ENCODE measurements at places on chromosomes 12 and 14.
A peak's percentile ranks its signal among the peaks of the same experiment; 100 is the strongest.

DNA sequence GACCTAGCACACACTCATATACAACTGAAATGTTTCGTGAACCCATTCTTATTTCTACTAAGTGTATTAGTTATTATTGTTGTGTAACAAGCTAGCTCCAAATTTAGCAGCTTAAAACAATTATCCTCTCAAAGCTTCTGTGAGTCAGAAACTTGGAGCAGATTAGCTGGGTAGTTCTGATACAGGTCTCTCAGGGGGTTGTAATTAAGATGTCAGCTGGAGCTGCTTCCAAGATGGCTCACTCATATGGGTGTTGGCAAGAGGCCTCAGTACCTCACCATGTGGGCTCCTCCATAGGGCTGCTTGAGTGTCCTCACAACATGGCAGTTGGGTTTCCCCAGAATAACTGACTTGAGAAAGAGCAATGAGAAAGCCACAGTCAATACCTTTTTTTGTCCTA, 9.8 kb downstream of the GPR135 start:
- DNase-seq = no peak

GRCh38 chr14:33986804-33987203, 35.9 kb upstream of the EGLN3 start:
- no peak for DNase-seq

DNA sequence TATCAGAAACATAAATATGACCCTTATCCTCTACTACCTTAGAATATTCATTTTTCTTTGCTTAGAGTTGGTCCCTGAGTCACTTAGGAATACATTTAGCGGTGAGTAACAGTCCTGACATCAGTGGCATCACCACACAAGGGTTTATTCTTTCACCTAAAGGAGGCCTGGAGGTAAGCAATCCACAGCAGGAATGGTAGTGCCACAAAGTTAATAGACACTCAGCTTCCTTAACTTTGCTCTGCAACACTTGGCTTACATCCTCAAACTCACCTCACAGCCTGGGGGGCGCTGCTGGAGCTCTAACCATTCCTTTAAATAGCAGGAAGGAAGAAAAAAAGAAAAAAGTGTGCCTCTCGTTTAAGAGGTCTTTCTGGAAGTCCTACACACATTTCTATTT, 29.1 kb downstream of the BBOF1 start:
- DNase-seq = no peak

- DNase-seq = no peak
These were observed 2.4 kb upstream of the MIPOL1 start for GRCh38 chr14:37195327-37195726.

DNA sequence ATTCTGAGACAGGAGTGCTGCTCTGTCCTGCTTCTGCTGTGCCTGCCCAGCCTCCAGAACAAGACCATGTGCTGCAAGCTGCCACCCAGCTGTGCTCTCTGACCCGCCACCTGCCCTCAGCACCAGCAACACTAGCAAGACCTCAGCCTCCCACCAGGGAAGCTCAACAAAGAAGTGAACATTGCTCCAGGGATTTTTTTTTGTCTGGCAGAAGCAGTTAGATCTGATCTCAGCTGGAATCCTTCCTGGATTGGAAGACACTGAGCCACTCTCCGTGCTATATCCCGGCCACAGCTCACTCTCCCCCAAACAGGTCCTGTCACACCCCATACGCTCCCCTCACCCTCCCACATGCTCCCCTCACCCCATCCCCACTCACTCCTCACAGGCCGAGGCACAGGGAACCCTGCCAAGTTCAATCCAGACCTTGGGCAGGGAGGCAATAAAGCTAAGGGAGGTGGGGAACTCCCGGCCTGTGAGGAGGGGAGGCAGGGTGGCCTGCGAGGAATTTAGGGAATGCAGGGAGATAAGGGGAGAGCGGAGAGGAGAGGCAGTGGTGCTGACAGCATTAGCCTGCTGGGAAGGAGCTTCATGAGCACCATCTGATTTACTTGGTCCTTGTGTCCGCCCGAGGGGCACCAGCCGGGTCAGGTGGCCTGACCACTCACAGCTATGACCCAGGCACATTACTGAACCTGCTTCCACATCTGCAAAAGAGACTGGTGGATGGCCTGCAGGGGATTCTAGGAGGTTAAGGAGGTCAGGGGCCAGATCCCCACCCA, 29.7 kb downstream of the CCDC85C start:
- no peak for DNase-seq

- DNase-seq = no peak
These were observed 46.8 kb downstream of the IQSEC3 start for GRCh38 chr12:113347-113746.

- no peak for DNase-seq
These were observed 11.0 kb upstream of the CREBL2 start for GRCh38 chr12:12600659-12601058.

DNA sequence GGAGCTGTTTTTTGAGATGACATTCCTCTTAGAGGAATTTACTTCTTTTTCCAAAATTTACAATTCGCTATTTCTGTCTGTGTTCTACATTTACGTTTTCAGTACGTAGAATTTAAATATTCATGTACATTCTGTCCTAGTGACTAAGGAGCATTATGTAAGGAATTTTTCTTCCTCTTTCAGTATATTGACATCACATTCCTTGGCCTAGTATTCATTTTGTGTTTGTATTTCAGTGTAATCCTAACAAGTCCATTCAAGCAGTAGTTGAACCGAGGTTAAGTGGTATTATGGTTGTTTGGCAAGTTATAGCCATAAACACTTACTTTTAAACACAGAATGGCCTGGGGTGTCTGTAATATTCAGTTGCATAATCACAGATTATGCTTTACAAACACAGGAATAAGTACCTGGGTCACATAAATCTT, 465.2 kb downstream of the PCNX1 start:
- no peak for DNase-seq

- no peak for DNase-seq
These were observed 43.9 kb upstream of the RNASE1 start for GRCh38 chr14:20846560-20846959.

DNA sequence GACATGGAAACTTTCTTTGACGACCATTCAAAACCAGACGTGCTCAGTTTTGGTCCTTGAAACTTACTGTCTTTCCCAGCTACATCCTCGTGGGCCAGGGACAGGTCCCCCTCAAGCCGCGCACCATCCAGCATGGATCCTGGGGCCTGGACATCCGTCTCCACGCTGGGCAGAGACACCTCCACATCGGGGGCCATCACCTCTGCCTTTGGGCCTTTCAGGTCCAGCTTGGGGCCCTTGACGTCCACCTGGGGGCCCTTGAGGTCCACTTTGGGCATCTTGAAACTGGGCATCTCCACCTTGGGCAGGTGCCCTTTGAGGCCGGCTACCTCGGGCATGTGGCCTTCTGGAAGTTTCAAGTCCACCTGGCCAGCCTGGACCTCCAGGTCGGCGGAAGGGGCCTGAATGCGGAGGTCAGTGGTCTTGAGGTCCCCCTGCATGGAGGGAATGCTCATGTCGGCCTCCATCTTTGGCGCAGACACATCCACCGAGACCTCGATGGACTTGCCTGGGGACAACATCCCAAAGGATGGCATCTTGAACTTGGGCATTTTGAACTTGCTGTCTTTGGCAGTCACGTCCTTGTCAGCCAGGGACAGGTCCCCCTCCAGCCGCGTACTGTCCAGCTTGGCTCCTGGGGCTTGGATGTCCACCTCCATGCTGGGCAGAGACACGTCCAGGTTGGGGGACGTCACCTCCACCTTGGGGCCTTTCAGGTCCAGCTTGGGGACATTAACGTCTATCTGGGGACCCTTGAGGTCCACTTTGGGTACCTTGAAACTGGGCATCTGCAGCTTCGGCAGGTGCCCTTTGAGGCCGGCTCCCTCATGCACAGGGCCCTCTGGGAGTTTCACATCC, 17.1 kb downstream of the PLD4 start:
- DNase-seq = no peak

GRCh38 chr12:119008691-119009221, 27.4 kb downstream of the SRRM4 start:
- no peak for DNase-seq

- DNase-seq = no peak
These were observed 269.2 kb upstream of the DAAM1 start for GRCh38 chr14:58919217-58919616.

GRCh38 chr12:131251336-131252101, 297.8 kb downstream of the ADGRD1 start:
- no peak for DNase-seq

DNA sequence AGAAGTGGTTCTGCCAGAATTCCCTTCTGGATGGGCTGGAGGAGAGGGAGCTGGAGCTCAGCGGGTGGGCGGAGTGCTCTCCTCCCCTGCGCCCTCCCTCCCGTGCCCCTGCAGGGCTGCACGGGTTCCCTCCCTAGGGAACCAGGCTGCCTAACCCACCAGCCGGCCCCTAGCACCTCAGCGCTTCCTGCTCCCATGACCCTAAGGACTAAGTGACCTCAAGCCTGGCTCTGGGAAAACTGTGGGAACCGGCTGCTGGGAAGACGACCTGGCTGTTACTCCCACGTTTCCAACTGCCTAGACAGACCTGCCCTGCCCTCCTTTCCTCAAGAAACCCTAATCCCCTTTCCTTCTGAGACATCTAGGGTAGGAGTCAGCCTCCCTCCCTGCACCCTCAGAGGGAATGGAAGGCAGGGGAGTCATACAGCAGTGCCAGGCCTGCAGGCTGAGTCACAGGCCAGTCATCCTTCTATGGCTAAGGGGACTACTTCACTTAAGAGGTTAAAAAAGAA, 31.5 kb downstream of the SLC6A12 start:
- DNase-seq = no peak

GRCh38 chr12:25924491-25925001, 33.9 kb upstream of the RASSF8 start:
- no peak for DNase-seq

- DNase-seq = no peak
These were observed 11.0 kb downstream of the C12orf76 start for GRCh38 chr12:110037315-110037714.

GRCh38 chr14:102362084-102362483, 606 bp downstream of the CINP start:
- DNase-seq = peak; percentile 63

- DNase-seq = no peak
These were observed 150.2 kb downstream of the ADGRD1 start for GRCh38 chr12:131103669-131104462.

- DNase-seq = no peak
These were observed 9.2 kb upstream of the PNMA1 start for GRCh38 chr14:73723406-73723796.

GRCh38 chr12:3168223-3169221, 91.3 kb downstream of the TSPAN9 start:
- DNase-seq = no peak

GRCh38 chr14:89574420-89574819, 157.4 kb upstream of the FOXN3 start:
- DNase-seq = no peak

- no peak for DNase-seq
These were observed 170.6 kb downstream of the PRKCH start for GRCh38 chr14:61491876-61492434.

DNA sequence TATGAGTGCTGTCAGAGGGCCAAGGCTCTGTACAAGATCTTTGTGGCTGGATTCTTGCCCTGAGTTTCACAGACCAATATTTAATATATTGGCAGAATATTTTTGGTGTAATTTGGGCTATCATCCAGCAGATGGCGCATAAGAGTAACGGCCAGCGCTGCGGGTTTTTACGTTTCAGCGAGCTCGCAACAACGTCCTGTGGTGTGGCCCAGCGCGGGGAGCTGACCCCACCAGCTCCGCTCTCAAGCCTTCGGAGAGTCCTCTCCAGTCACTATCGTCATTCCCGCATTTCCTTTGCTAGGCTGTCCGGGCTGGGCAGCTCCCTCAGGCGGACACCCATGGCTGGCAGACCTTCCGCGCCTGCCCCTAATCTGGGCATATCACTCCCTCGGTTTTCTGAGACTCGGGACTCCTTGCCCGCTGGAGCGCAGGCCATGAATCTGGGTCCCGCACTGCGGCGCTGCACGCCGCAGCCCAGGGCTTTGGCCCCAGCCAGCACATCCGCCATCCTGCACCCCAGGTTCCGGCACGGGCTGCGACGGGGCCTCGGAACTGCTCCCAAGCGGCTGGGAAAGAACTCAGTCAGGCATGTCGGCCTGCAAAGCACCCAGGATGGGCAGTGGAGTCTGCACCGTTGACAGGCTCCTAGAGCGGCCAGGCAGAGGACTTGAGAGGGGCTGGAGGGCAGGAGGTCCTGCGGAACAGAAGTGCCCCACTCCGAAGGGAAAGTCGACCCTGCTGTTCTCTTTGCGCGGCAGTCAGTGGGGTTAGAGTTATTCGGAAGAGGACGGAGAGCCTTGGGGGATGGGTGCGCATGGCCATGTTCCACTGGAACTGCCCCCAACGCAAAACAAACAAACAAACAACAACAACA, 18.4 kb downstream of the OLR1 start:
- DNase-seq = peak; percentile 69

DNA sequence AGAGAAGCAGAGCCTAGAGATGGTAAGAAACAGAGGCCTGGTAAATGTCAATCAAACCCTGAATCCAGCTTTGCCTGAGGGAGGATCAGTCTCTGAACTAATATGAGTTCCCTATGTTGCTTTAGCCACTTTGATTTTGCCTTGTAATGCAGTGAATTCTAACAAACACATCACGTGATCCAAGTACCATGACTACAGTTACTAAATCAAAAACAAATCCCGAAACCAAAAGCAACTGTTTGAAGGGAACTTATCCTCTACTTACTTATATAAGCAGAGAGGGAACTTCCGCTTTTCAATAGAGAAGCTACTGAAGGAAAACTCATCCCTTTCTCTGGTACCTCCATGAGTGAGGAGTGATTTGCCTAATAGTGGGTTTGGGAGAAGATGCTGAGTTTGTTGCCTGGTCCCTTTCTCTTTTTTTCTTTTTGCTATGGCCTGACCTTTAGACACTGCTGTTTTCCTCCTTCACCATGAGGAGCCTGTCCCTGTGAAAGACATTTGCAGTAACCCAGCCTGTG, 7.7 kb upstream of the PPTC7 start:
- DNase-seq = peak; percentile 63

- DNase-seq = no peak
These were observed 622.4 kb upstream of the TBX3 start for GRCh38 chr12:115306380-115306779.

GRCh38 chr12:57738661-57739237, at the start of gene AGAP2:
AGAP2 (minus strand) TSS chr12:57738742; CDS start chr12:57738246, 496 bp downstream.
- no peak for DNase-seq

DNA sequence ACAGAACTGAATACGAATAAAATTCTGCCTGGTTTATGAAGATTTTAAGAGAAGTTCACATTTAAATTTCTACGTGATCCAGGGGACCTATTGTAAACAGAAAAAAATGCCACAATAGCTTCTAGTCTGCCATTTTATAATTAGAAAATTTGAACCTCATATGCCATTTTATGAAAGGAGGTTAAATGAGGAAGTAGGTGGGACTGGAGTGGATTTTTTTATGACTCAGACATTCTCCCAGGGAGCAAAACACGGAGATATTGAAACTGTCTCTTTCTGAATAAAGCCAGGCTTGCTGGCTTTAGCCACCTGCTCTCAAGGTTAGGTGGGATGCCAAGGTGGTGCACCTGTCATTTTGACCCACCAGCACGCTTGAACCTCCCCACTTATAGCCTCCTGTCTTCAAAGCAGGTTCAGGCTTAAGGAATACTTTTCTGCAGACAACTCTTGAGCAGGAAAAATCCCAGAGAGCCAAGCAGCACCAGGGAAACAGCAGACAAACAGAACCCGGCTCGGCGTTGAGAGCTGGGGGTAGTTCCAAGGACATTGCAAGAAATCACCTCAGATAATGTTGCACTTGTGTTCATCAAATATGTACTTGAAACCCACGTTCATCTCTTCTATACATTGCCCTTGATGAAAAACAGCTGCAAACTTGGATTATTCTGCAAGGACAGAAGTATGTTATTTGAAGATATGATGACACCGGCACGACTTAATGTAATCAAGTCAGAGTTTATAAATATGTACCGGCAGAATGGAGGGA, 203.7 kb downstream of the PPM1H start:
- DNase-seq = peak; percentile 26

Measured in GM13976 (cell line).